Right ventricle myocardium superior (tissue), 1 donor: ENCODE measurements at places on chromosomes 5 and 9. TPM values are rescaled to one million over a fixed set of nuclear protein-coding genes. Genes with fewer than 3 reads are reported as not detected.
A peak's percentile ranks its signal among the peaks of the same experiment; 100 is the strongest.

GRCh38 chr9:107841076-107841475, 351.5 kb upstream of the KLF4 start:
- DNase-seq = no peak

- no peak for DNase-seq
These were observed 100.1 kb downstream of the RAPGEF6 start for GRCh38 chr5:131534974-131535373.

DNA sequence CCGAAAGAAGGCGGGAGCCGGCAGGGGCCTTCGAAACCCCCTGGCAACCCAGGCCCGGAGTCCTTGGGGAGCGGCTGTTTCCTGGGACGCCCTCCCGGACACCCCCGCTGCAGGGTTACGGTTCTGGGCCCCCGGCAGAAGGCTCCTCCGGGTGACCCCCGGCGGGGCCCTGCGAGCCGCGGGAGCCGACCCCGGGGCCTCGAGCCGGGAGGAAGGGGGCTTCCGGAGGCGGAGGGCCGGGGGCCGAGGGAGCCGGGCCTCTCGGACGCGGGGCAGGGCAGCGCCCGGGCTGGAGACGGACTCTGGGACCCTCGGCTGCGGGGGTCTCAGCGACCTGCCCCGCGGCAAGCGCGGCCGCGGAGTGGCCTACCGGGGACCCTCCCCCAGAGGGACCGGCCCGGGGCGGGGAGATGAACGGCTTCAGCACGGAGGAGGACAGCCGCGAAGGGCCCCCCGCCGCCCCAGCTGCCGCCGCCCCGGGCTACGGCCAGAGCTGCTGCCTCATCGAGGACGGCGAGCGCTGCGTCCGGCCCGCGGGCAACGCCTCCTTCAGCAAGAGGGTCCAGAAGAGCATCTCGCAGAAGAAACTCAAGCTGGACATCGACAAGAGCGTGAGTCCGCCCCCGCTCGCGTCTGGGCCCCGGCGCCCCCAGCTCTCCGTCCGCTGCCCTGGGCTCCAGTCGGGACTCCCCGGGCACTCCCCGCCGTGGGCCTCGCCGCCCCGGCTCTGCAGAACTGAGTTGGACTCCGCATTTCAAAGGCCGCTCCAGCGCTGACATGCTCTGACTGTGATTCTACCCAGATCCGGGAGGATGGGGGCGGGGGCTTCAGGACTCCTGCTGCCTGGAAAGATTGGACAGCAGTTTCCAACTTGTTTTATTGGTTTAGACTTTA, 645 bp downstream of the SAP30L start:
- peak; percentile 74 for DNase-seq

DNA sequence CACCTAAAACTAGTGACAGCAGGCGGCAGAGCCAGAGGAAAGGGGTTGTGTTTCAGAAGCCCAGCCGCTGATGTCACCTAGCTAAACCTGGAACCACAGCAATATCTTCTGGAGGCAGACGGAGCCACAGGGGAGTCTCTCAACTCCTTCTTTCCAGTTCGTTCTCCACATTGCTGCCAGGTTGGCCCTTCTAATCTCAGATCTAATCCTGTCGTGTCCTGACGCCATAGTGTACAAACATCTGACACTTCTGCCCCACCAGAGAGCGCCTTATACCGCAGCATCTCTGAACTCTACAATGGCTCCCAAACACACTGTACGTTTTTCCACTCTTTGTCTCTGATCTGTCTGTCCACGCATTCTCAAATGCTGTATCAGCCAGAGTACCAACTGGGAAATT, 240.0 kb downstream of the SMARCA2 start:
- no peak for DNase-seq

GRCh38 chr9:34179213-34180136, 632 bp downstream of the UBAP1 start:
- DNase-seq = no peak

GRCh38 chr5:177428574-177429217, 2.2 kb downstream of the GRK6 start:
- DNase-seq = no peak

- DNase-seq = no peak
These were observed 123.7 kb downstream of the VCAN start for GRCh38 chr5:83595217-83595616.

DNA sequence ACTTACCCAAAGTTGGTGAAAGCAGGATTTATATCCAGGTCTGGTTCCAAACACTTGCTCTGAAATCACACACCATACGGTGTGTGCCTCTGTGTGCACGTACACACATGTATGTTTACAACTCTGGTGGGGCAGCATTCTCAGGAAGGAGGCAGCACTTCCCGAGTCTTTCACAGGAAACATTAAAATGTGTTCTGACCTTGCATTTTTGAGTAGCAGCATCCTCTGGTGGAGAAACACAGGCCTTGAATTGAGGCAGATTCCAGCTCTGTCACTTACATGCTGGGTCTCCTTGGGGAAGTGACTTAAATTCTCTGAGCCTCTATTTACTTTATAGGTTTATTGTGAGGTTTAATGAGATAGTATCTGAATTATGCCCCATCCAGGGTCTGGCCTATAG, 126.4 kb downstream of the RGS3 start:
- DNase-seq = no peak

DNA sequence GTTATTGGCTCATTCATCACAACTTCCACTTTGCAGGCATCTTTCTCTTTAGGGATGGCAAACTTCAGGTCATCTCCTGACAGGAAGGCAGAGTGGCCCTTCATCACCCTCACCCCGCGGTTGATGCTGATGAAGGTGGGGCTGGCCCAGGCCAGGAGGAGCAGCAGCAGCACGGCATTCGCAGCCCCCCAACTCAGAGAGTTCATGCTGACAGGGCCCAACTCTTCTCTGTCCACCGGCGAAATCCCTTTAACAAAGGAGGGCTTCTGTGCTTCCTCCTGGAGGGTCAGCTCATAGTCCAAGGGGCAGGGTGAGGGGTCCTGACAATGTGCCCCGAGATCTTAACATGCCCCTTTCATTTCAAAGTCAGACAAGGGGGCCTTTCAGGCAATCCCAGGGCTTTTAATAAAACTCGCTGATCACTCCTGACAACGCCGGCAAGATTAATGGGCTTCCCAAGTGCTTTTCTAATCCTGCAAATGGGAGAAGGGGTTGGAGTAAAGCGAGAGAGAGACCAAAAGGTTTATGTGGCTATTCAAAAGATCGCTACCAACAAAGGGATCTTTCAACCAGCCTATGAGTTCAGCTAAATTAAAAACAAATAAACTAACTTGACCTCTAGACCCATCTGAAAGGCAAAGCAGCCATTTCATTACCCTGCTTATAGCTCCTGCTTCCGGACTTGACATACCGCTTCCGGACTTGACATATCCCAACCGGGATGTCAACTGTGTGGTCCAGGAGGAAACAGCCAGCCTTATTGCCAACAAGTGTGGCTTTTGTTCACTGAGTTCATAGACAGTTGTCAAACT, 41.2 kb downstream of the FREM1 start:
- no peak for DNase-seq

GRCh38 chr5:180399401-180400215, 46.5 kb upstream of the GFPT2 start:
- no peak for DNase-seq

GRCh38 chr9:87443006-87443405, 54.7 kb upstream of the DAPK1 start:
- DNase-seq = no peak

DNA sequence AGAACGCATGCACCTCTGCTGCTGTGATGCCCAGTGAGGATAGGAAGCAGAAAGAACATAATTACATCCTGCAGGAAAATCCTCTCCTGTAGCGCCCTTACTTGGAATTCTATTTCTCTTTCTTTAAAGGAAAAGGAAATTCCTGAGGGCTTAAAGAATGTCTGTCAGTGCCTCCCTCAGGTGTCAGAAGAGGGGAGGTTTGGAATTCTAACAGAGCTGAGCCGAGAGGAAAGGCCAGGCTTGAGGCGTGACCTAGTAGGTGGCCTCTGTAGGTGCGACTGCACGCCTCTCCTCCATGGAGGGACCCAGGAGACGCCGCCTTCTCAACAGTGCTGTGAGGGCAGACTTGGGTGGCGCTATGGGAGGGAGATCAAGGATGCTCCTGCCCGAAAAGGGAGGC, 55.9 kb upstream of the ERCC6L2 start:
- DNase-seq = no peak

DNA sequence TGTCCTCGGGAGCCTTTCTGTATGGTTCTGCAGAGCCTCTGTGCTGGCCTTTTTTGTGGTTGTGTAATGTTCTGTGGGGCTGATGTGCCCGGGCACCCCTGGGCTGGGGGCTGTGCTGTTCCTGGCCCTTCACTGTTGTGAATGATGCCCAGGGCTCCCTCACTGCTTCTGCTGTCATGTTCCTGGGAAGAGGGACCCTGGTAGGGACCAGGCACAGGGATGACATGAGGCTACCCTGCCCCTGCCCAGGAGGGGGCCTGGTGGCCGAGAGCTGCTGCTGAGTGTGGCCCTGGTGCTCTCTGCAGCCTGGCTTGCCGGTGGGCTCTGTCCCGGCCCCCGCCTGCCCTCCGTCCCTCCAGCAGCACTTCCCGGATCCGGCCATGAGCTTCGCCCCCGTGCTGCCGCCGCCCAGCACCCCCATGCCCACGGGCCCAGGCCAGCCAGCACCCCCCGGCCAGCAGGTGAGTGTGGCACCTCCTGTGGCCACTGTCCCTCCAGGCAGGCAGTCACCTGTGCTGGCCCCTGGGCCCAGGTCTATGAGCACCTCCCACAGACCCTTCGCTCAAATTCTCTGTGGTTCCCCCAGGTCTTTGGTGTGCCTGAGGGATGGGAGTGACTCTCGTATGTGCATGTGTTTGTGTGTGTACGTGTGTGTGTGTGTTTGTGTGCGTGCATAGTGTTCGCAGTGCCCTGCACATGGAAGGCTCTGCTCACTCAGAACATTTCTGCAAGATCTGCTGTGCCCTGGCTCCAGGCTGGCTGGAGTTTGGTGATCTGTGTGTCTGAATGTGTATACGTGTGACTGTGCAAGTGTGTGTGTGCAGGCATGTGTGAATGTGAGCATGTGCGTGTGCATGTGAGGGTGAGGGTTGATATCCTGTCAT, 72.3 kb downstream of the WNK2 start:
- peak; percentile 27 for DNase-seq

- DNase-seq = no peak
These were observed 2.9 kb downstream of the SMAD5 start for GRCh38 chr5:136135536-136135935.

DNA sequence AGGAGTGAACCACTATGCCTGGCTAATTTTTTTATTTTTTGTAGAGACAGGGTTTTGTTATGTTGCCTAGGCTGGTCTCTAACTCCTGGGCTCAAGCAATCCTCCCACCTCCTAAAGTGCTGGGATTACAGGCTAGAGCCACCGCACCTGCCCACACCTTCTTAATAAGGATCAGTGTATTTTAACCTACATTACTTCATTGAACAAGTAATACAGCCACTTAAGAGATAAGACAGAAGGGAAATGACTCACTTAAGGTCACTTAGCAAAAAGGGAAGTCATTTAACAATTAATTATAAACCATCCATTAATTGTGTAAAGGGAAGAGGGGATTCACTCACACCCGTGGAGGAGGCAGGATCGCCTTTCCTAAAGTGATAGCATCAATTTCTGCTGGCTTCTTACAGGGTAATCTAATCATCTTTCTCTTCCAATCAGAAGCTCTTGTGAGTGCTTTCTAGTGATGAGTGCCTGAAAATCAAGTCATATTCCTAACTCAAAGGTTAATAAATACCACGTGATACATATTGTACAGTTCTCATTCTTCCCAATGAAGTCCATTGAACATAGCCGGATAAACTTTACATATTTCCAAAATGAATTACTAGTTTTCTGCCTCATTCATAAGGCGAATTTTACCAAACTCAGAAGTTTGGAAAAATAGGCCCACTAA, 3.5 kb downstream of the FBXW11 start:
- no peak for DNase-seq

GRCh38 chr9:131277910-131278701, 1.8 kb upstream of the FAM78A start:
- DNase-seq = peak; percentile 90

DNA sequence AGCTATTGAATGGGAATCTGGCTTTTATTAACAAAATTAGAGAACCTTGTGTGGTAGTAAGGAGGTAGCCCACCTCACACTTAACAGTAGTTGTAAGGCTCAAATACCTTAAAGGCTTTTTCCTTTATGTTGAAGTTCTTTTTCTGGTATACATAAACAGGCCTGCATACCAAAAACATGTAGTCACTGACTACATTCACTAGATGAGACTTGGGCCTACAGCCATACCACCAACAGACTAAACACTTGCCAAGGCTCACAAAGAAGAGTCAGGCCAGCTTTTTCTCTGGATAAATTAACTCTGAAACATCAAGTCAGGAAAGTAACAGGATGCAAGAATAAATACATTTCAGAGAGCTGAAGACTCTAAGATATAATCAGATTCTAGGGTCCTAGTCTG, 78.6 kb upstream of the MPDZ start:
- DNase-seq = no peak

DNA sequence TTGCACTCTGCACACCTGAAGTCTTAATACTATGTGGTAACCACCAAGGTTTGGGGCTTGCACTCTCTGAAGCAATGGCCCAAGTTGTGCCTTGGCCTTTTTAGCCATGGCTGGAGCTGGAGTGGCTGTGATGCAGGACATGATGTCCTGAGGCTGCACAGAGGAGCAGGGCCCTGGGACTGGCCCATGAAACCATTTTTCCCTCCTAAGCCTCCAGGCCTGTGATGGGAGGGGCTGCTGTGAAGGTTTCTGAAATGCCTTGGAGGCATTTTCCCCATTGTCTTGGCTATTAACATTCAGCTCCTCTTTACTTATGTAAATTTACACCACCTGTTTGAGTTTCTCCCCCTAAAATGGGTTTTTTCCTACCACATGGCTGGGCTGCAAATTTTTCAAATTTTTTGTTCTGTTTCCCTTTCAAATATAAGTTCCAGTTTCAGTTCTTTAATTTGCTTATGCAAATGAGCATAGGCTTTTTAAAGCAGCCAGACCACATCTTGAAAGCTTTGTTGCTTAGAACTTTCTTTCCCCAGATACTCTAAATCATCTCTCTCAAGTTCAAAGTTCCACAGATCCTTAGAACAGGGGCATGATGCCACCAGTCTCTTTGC, 237.4 kb upstream of the DMAC1 start:
- no peak for DNase-seq

DNA sequence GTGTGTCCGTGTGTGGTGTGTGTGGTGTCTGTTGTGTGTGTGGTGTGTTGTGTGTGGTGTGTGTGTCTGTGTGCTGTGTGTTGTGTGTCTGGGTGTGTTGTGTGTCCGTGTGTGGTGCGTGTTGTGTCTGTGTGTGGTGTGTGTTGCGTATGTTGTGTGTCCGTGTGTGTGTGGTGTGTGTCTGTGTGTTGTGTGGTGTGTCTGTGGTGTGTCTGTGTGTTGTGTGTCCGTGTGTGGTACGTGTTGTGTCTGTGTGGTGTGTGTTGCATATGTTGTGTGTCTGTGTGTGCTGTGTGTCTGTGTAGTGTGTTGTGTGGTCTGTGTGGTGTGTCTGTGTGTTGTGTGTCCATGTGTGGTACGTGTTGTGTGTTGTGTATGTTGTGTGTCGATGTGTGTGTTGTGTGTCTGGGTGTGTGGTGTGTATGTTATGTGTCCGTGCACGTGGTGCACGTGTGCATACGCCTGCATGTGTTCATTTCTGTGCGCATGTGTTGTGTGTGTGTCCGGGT, 72.3 kb downstream of the KCNT1 start:
- DNase-seq = no peak

Gene EGFLAM
- total RNA-seq = 9.1 TPM

Gene CBY3
- not detected for total RNA-seq

Gene OR1J4
- total RNA-seq = not detected

Gene BAAT
- 0.08 TPM for total RNA-seq

Gene SYK
- total RNA-seq = 6.5 TPM

Gene CCIN
- total RNA-seq = not detected

Gene SNX24
- 13.1 TPM for total RNA-seq

Gene TAF11L12
- total RNA-seq = not detected

Gene TSSK1B
- not detected for total RNA-seq

Gene MINAR2
- total RNA-seq = not detected

Gene HMCN2
- total RNA-seq = 5.2 TPM

Gene AGTPBP1
- total RNA-seq = 78.3 TPM

Gene RFESD
- total RNA-seq = 5.1 TPM

Gene PCDHB12
- 1.0 TPM for total RNA-seq
